ENCODE measurements at places on chromosomes 2 and 18.

DNA sequence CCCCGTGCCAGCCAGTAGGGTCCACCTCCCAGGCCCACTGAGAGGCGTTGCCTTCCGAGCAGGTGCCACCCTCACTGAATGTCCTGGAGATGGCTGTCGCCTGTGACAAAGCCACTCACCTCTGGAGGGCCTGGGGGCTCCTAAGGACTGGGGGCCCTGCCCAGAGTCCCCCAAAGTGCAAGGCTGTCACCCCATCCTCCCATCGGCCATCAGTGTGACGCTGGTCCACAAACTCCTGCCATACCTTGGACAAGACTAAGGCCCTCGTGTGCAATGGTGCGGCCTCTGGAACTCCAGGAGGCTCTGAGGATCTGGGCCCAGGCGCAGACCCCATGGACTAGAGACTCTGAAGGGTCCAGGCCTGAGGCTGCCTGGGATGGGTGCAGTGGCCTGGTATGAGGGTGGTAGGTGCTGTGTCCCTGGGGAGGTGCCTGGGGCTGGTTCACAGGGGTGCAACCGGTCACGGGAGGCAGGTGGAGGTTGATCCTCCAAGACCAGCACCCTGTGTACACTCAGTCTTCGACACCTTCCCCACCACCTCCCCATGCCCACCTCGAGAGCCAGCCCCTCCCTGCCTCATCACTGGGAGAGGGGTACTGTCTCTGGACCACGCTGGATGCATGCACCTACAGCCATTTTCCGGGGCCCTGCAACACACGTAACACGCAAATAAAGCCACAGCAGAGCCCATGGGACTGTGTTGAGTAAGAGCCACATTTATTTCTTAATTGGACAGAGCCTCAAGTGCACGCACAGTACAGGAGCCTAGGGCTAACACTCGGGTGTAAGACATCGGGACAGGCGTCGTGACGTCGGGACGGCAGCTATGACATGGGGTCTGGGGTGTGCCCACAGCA, 21.6 kb downstream of the AQP12A start:
- DNase-seq, result no peak

DNA sequence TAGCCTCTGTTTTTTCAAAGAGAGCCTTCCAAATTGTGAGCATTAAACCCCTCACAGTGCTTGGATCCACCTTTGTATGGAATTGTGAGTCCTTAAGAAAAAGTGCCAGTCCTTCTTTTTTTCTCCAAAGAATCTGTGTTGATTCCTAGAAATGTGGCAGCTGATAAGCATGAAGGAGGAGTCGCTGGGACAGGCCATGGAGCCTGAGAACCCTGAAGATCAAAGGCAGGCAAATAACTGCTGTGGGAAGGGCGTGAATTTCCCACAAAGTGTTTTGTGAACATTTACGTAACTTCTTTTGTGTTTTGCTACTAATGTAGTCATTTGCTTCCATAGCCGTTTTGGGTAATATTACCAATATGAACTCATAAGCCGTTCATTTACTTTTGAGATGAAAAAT, 27.7 kb upstream of the CHMP1B start:
- no peak for DNase-seq

- no peak for DNase-seq
Measured at GRCh38 chr2:220660277-220661145, 911.6 kb downstream of the EPHA4 start.

DNA sequence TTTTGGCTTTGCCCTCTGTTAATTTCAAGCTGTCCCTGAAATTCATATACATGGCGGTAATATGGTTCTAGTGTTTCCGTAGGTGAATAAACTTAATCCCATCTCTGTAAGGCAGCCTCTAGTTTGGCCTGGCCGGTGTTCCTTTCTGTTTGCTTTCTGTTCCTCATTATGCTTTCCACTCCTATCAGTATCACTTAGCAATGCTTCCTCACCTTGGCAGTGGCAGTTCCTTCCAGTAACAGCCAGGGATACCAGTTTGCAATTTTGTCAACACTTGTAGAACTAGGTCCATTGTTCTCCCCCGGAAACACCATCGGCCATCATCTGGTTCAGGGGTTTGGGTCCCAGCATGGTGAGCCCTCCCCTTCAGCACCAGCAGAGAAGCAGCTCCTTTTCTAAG, 18.2 kb upstream of the TNP1 start:
- no peak for DNase-seq

DNA sequence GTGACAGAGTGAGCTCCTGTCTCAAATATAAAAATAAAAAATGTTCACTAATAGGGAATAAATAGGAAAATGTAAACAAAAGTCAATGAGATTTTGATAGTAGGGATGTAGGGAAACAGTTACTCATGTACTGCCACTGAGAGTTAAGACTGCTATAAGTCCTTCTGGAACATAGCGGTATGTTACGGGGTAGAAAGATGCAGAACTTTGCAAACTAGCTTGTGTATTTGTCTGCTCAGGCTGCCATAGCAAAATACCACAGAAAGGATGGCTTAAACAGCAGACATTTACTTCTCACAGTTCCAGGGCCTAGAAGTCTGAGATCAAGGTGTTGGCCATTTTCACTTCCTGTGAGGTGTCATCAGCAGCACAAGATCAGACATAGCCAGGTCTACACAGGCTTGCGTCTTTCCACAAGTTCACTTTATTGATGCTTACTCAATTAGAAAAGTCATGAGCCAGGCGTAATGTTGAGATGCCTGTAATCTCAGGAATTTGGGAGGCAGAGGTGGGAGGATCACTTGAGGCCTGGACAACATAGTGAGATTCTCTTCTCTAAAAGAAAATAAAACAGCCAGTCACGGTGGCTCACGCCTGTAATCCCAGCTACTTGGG, 8.8 kb downstream of the TXNDC2 start:
- no peak for DNase-seq
